Iris pigment epithelial cell (primary cell): ENCODE measurements at places on chromosomes 11 and 22.

DNA sequence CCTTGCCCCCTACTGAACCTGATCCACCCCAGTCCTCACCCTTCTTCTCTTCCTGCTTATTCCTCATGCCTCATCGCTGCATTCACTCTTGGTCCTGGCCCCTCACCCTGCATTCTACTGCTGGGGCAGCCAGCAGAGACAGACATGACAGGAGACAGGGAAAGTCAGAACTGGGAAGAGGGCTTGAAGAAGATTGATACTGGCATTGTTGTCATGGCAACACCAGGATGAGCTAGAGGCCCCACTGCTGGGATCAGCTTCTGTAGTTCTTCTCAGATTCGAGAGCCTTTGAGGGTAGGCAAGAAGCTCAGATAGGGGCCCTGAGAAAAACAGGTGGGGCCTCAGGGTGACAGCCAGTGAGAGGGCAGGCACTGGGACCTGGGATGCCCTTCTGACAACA is 264.3 kb downstream of the MIAT start:
- DNase-seq = no peak

DNA sequence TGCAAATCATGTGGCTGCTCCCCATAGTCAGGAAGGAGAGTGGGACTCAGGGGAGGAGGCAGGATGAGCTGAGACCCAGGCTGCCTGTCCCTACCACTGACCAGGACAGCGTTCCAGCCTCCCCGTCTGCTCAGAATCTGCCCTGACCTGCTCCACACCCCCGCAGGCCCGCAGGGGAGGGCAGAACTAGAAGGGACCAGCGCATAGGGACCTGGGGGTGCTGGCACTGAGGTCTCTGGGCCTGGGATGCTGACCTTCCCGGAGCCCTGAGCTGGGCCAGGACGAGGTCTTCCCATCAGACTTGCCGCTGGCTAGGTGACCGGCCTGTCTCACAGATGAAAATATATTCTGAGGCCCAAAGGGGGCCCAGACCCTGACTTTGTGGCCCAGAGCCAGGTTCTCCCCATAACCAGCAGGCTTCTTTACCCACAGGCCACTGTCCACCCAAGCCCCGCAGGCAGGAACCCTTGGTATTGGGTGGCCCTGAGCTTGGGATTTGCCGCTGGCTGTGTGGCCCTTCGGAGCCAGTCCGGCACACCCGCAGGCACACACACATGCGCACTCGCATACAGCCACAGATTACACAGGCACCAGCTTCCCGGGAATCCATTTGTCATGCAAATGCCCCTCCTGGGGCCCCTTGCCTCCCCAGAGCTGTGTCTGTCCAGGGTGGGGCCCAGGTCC is 13.8 kb upstream of the PIM3 start:
- DNase-seq = no peak

DNA sequence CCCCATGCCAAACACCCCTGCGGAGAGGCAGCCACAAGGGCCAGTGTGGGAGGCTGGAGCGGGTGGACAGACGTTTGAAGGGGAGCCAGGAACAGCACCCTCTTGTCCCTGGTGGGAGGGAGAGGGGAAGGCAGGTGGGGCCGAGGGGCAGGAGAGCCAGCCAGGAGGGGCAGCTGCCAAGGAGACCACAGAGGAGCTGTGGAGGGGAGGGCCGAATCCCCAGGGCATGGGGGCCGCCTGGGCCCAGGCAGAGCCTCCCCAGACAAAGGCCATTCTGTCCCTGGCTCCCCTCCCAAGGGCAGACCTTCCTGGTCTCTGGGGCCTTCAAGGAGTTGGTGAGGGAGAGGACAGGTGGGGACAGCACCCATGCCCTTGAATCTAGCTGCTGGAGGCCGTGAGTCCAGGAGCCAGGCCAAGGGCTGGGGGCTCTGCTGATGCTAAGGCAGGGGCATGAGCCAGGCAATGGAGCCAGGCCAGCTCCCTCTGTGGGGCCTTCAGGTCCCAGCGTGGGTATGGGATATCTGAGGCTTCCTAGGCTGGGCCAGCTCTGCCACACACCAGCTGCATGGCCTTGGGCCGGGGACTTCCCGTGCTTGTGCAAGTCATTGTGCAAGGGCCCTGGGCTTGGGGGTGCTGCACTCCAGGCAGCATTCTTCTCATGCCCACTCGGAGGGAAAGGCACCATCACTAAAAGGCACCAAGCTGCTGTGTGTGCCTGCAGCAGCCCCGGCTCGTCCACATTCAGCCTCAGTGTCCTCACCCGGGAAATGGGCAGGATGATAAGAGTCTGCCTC is 11.4 kb downstream of the EMID1 start:
- DNase-seq = peak; percentile 82

- DNase-seq = no peak
These were observed 59.9 kb downstream of the GGTLC2 start for GRCh38 chr22:22704156-22704946.

GRCh38 chr11:30568931-30569330 is 17.2 kb downstream of the MPPED2 start:
- DNase-seq = no peak

DNA sequence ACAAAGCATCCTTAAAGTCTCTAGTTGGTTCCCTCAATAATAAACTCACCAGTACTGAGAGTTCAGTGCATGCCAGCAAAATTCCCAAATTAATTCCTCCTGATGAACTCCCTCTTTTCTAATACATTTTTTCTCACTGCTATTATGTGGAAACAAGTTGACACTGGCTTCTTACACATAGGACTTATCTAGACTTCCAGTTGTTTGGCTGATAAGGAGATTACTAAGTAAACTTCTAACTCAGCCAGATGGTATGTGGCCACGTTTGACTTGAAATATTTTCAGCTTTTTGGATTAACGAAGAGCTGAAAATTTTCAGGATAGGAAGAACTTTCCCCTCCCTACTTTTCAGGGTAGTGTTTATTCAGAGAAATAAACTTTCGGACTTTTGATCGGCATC is 1154.2 kb upstream of the TENM4 start:
- DNase-seq = peak; percentile 59

DNA sequence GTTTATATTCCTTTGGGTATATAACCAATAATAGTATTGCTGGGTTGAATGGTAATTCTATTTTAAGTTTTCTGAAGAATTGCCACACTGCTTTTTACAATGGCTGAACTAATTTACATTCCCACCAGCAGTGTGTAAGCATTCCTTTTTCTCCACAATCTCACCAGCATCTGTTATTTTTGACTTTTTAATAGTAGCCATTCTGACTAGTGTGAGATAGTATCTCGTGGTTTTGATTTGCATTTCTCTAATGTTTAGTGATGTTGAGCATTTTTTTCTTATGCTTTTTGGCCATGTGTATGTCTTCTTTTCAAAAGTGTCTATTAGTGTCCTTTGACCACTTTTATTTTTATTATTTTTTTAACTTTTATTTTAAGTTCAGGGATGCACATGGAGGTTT is 275.3 kb downstream of the METTL15 start:
- DNase-seq = peak; percentile 24

- DNase-seq = no peak
These were observed 12.8 kb downstream of the TSKU start for GRCh38 chr11:76795936-76796441.

- DNase-seq = no peak
These were observed 20.5 kb upstream of the CELSR1 start for GRCh38 chr22:46557736-46558480.

DNA sequence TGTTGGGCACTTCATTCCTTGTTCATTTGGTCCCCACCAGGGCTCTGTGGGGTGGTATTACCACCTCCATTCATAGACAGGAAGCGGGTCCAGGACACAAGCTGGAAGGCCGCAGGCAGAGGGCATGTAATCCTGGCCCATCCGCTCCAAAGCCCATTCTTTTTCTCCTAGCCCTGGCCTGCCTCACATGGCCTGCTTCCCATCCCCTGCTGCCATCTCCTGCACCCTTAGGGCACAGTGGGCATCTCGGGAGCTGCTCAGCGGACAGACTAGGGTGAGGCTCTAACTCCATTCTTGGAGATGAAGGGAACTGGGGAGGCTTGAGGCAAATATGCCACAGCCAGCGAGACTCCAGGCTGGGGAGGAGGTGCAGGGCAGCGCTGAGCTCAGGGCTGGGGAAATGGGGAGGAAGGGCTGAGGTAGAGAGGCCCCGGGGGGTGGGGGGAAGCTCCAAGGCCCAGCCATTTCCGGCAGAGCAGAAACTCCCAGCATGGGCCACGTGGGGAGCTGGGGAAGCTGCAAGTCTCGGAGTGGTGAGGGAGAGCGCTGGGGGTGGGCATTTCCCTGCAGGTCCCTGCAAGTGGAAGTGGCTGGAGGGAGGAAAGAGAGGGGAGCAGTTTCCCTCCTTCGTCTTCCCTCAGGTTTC is 14.3 kb upstream of the BCL9L start:
- peak; percentile 50 for DNase-seq

GRCh38 chr22:29152954-29153719 is 52.6 kb upstream of the EMID1 start:
- no peak for DNase-seq
